Left forelimb (tissue), 1 donor: ENCODE measurements at places on chromosomes 1 and 21.

GRCh38 chr1:160465123-160465522 lies 57.9 kb downstream of the SLAMF6 start:
- no peak for DNase-seq

- DNase-seq: no peak
These were observed 197.6 kb downstream of the CACNA1E start for GRCh38 chr1:181680871-181681270.

GRCh38 chr1:211549092-211549711 lies 29.8 kb downstream of the SLC30A1 start:
- DNase-seq: no peak

DNA sequence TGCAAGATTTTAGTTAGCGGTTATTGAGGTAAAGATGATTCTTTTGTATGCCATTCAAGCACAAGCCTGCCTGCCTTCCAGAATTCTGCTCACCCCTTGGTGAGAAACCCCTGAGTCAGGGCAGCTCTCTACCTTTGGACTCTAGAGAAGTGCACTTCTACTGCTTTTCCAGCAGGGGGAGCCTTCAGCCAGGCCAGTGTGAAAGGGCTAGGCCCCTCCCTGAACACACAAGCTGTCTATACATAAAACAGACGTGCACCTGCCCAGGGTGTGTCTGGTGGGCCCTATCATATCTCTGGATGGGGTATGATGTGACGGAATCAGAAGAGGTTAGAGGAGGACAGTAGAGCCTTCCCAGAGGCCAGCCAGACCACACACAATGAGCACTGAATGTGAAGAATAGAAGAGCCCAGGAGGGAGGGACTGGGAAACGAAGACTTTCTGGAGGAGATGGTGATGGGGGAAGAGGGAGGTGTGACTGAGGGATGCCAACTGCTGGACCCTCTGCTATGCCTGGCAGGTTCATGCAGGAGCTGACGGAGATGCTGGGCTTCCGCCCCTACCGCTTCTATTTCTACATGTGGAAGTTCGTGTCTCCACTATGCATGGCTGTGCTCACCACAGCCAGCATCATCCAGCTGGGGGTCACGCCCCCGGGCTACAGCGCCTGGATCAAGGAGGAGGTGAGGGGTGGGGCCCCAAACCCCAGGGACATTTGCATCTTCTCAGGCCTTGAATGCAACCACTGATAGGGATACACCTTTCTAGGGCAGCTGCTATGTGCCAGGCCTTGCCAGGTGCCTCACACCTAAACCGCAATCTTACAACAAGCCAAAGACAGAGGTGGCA lies 13.0 kb upstream of the KCNC4 start:
- no peak for DNase-seq

GRCh38 chr1:14923727-14924452 lies 229.7 kb upstream of the TMEM51 start:
- DNase-seq: peak; percentile 73
